ENCODE measurements at places on chromosomes 4 and X. TPM values are rescaled to one million over a fixed set of nuclear protein-coding genes. Genes with fewer than 3 reads are reported as not detected.

- no peak for DNase-seq
Observed at GRCh38 chr4:83473966-83474365, 10.9 kb downstream of the ABRAXAS1 start.

DNA sequence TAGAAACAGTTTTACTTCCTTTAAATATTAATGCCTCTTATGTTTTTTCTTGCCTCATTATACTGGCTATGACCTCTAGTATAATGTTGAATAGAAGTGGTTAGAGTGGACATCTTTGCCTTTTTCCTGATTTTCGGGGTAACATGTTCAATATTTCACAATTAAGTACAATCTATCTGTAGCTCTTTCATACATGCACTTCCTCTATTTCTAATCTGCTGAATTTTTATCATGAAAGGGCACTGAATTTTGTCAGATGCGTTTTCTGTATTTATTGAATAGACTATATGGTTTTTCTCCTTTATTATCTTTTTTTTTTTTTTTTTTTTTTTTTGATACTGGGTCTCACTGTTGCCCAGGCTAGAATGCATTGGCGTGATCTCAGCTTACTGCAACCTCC lies 29.0 kb downstream of the MECP2 start:
- no peak for DNase-seq

DNA sequence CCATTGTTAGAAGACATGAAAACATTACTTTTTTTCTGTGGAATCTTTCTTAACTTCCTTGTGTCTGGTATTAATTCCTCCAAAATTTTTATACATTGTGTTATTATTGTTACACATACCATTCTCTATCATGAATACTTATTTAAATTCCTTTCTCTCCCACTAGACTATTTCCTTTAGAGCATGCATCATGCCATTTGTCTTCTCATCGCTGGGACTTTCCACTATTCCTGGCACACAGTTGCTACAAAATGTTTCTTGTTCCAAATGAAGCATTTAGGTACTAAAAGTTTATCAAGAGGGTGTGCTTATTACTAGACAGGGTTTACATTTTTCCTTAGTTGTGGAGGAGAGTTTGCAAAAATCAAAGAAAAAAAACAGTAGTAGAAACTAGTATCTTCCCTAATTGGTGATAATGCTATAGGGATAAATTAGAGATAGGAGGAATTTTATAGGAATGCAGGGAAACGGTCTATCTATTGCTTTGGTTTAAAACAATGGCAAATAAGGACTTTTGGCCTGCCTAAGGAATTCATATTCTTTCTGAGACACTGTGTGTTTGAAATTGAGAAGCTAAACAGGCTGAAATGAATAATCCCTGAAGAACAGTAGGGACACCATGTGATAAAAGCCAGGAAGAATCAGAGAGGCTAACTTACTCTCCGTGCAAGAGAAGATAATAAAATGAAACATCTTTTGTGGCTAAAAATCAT lies 187.5 kb upstream of the TBC1D9 start:
- no peak for DNase-seq

DNA sequence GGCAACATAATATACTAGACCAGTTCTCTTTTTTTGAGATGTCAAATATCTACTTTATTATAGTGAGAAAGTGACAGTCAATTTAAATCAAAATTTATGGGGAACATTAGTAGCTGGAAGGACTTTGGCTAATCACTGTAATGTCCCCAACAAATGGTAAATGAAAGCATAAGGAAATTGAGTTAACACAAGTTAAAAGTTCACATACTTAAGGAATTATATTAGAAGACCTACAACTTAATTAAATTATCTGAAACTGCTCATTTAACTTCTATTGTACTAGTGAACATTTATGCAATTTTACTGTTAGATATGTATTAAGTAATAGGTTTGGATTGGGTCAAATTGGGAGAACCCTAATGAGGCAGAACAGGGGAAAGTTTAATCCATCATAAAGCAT lies 160.3 kb upstream of the TENM3 start:
- DNase-seq: no peak

- no peak for DNase-seq
Observed at GRCh38 chr4:184850431-184851199, 24.8 kb upstream of the ACSL1 start.

The TKTL1 gene
- polyA plus RNA-seq: 5.7 TPM

The NCBP2L gene
- not detected for polyA plus RNA-seq

DNA sequence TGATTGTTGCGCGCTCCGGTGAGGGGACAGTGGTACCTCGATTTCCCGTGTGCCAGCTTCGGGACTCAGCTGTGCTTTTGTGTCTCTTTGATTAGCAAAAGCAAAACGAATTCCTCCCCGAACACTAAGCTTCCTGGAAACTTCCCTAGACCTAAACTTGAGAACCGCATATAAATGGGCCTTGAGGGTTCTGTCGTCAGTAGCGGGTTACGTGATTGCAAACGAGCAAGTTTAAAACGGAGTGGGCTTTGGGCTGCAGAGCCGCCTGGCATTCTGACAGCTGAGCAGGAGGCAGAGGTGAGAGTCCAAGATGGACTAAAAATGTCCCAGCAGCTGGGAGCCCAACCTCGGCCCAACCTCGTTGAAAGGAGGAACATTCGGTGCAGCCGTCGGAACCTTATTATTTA lies 1.2 kb upstream of the TAPT1 start:
- peak; percentile 44 for DNase-seq

- DNase-seq: no peak
Observed at GRCh38 chrX:129566073-129566472, 26.0 kb downstream of the OCRL start.

- no peak for DNase-seq
Observed at GRCh38 chr4:184280591-184281071, 63.0 kb upstream of the ENPP6 start.

- DNase-seq: no peak
Observed at GRCh38 chrX:22021751-22022324, 10.3 kb upstream of the PHEX start.

The TIGD2 gene
- 1.3 TPM for polyA plus RNA-seq

DNA sequence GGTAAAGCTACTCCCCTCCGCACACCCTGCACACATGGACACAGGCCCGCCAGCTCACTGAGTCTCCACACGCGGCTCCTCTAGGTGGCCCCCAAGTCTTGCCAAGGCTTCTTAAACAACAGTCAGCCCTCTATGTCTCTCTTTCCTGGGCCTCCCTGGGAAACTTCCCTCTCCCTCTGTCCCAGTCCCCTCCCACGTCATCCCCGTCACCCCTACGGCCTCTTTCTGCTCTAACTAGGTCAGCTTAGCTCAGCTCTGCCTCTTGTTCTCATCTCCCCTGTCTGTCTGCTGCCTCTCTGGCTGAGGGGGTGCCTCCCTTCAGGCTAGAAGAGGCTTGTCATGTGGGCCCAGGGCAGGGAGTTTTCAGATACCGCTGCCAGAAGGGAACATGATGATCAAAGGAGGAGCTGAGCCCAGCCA lies 38.8 kb downstream of the SEPTIN6 start:
- peak; percentile 73 for DNase-seq

The PAGE1 gene
- polyA plus RNA-seq: not detected

- DNase-seq: no peak
Observed at GRCh38 chr4:45036677-45037076, 310.3 kb upstream of the GNPDA2 start.

GRCh38 chr4:68176904-68177303 lies 47.2 kb upstream of the TMPRSS11F start:
- DNase-seq: no peak

GRCh38 chr4:7420661-7421040 lies 14.1 kb downstream of the PSAPL1 start:
- no peak for DNase-seq

DNA sequence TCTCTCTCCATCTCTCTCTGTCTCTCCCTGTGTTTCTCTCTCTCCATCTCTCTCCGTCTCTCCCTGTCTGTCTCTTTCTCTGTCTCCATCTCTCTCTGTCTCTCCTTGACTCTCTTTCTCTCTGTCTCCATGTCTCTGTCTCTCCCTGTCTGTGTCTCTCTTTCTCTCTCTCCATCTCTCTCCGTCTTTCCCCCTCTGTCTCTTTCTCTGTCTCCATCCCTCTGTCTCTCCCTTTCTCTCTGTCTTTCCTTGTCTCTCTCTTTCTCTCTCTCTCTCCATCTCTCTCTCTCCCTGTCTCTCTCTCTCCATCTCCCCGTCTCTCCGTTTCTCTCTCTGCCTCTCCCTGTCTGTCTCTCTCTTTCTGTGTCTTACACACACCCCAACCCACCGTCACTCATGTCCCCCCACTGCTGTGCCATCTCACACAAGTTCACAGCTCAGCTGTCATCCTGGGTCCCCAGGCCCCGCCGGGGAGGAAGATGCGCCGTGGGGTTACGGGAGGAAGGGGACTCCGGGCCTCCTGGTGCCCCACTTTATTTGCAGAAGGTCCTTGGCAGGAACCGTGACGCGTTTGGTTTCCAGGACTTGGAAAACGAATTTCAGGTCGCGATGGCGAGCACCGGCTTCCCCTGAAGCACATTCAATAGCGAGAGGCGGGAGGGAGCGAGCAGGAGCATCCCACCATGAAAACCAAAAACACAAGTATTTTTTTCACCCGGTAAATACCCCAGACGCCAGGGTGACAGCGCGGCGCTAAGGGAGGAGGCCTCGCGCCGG lies 1.2 kb upstream of the SHOX start:
- no peak for DNase-seq

DNA sequence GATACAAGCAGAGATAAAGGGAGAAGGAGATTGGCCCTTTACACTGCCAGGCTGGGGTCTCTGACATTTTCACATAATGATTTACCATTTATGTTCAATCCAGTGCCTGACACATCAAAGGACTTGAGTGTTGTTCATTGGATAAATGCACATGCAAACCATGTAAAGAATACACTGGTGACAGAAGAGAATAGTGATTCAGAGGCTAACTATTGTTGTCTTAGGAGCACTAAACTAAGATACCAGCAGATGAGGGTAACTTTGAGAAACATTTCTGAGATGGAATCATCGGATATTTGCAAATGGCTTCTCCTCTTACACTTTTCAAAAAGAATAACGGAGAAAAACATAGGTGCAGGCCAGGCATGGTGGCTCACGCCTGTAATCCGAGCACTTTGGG lies 67.3 kb upstream of the HHIP start:
- no peak for DNase-seq

DNA sequence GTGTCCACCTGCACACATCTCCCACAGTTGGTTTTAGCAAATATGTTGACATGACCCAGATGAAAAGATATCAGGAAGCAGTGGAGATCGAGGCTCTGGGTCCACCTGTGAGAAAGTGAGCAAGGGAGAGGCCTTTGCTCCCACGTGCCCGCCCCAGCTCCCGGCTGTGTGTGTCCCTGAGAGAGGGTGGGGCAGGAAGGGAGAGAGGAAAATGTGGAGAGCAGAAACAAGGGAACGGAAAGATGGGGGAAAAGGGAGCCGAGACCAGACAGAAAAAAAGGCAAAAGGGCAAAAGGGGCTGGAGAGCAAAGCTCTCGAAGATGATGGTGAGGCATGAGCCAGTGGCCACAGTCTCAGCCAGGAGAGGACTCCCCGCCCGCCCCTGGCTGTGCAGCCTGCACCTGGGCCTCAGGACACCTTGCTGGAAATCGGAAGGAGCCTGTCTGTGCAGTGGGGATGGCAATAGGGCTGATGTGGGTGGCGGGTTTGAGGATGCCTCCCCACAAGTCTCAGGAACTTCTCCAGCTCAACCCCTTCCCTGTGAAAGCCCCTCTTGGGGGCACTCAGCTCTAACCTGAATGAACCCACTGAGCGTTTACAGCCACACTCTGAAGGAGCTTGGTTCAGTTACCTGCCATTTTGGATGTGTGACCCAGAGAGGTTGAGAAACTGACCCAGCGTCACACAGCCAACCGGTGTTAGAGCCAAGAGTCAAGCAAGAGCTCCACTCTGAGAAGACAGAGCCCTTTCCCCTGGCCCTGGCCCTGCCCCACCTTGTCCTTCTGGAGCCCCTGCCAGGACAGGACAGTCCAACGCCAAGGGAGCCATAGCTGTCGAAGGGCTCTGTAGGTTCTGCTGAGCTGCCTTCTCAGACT lies 20.3 kb upstream of the MSX1 start:
- no peak for DNase-seq

DNA sequence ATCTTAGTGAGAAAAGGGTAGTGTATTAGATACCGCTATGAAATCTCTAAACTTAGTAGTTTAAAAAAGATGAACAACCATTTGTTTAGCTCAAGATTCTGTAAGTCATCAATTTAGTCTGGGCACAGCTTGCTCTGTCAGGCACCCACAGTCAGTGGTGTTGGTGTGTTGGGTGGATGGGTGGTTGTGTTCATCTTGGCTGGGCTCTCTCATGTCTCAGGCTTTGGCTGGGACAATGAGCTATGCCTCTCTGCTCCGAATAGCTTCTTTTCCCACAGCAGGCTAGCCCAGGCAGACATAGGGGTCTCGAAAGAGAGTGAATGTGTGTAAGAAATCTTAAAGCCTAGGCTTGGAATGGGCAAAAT lies 127.0 kb upstream of the GATB start:
- DNase-seq: no peak

DNA sequence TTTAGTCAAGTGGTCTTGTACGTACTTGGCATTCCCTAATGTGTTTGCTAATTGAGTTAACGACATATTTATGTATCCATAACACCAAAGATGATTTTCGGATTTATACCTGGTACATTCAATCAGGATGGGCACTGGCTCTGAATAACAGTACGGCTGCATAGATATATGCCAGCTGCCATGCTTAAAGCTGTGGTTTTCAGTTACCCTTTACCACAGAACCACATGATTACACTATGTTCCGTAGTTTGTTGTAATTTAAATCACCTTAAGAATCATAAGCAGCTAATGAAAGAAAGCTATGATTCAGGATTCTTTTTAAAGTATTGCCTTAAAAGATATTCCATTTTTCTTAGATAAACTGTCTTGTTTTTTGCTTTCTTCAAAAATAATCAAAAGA lies 53.6 kb downstream of the FIP1L1 start:
- DNase-seq: no peak

GRCh38 chrX:150934453-150934852 lies 36.0 kb upstream of the CD99L2 start:
- DNase-seq: peak; percentile 2

GRCh38 chr4:105192910-105193309 lies 46.2 kb downstream of the TET2 start:
- DNase-seq: no peak

The TRAM1L1 gene
- 0.44 TPM for polyA plus RNA-seq

GRCh38 chrX:119407681-119408080 lies 8.5 kb downstream of the SLC25A43 start:
- no peak for DNase-seq

The FREM3 gene
- not detected for polyA plus RNA-seq
